Chondrocyte (in vitro differentiated cells): ENCODE measurements at places on chromosomes 7 and 10.
A peak's percentile ranks its signal among the peaks of the same experiment; 100 is the strongest.

- peaks cover 3% of the 10 kb centered on the region for H3K27me3 ChIP-seq
- H3K4me1 ChIP-seq = peaks cover 13% of the 10 kb centered on the region
- DNase-seq = no peak
- H3K36me3 ChIP-seq = no peaks in the 10 kb centered on the region
Measured at GRCh38 chr7:1176891-1177373, 16.9 kb upstream of the ZFAND2A start.

GRCh38 chr10:133226251-133226808 is 3.7 kb upstream of the UTF1 start:
- DNase-seq = no peak
- H3K4me1 ChIP-seq = peaks cover 15% of the 10 kb centered on the region
- H3K27ac ChIP-seq = no peak overlapping the region
- peaks cover 44% of the 10 kb centered on the region for H3K27me3 ChIP-seq
- no peaks in the 10 kb centered on the region for H3K36me3 ChIP-seq

DNA sequence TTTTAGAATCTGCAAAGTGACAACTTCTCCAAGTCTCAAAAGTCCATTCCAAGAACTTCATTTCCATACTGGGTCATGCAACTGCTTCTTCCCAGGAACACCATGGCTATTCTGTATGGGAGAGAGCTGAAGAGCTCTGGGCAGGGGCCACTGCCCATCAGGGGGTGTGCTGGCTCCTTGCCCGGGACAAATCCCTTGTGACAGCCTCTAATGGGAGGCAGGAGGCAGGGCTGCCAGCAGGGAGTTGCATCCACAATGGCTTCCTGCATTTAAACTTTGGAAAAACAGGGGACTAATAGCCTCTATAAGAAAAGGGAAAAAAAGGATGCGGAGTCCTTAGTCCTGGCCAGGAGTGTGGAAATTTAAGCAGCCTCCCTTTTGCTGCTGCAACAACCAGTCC is 18.4 kb upstream of the FRMD4A start:
- H3K27ac ChIP-seq = no peak overlapping the region
- no peaks in the 10 kb centered on the region for H3K36me3 ChIP-seq
- no peaks in the 10 kb centered on the region for H3K27me3 ChIP-seq
- DNase-seq = no peak
- no peak overlapping the region for H3K4me3 ChIP-seq
- peaks cover 16% of the 10 kb centered on the region for H3K4me1 ChIP-seq

GRCh38 chr7:46557295-46557711 is 636.2 kb upstream of the IGFBP3 start:
- H3K4me1 ChIP-seq = peaks cover 10% of the 10 kb centered on the region
- H3K4me3 ChIP-seq = no peak overlapping the region
- H3K27ac ChIP-seq = no peak overlapping the region
- H3K36me3 ChIP-seq = no peaks in the 10 kb centered on the region

DNA sequence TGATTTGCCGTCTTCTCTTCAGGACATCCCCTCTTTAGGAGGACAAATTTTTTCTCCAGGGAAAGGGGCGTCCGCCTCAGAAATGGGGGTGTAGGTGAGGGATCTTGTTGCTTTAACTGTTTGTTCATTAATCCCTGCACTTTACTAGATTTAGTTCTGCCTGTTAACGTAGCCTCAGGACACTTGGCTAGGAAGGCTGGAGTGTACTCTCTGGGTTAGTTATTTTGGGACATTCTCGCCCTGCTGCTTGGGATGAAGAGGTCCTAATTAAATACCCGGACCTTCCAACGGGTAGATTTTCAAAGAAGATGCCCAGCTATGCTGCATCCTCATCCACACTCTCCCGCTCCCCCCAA is 552 bp upstream of the ZNF365 start:
- DNase-seq = no peak
- H3K4me3 ChIP-seq = peak overlapping the region; percentile 83
- peak overlapping the region; percentile 71 for H3K27ac ChIP-seq
- H3K36me3 ChIP-seq = peaks cover 3% of the 10 kb centered on the region
- no peaks in the 10 kb centered on the region for H3K27me3 ChIP-seq
- peaks cover 26% of the 10 kb centered on the region for H3K4me1 ChIP-seq

- no peaks in the 10 kb centered on the region for H3K27me3 ChIP-seq
- peaks cover 84% of the 10 kb centered on the region for H3K4me1 ChIP-seq
Measured at GRCh38 chr10:125035588-125036295, 93.8 kb downstream of the ZRANB1 start.

- H3K36me3 ChIP-seq = no peaks in the 10 kb centered on the region
- H3K4me1 ChIP-seq = peaks cover 51% of the 10 kb centered on the region
- H3K27ac ChIP-seq = no peak overlapping the region
- DNase-seq = no peak
- H3K27me3 ChIP-seq = no peaks in the 10 kb centered on the region
Measured at GRCh38 chr7:44096326-44096881, 7.7 kb upstream of the AEBP1 start.

DNA sequence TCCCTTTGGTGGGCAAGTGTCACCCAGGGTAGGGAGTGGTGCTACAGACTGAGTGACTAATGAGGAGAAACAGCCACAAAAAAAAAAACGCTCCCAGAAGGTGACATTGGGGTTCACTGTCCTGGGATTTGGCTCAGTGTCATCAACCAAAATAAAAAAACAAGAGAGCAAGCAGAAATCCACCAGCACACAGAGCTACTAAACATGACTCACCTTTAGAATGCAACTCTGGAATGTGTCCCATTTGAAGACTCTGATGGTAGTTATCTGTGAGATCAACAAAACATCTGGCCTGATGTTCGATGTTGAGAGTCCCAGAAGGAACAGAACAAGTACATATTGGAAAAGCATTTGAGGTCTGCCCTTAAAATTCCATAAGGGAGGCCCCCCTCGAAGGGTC is 200.3 kb upstream of the LYZL2 start:
- no peak overlapping the region for H3K4me3 ChIP-seq
- no peaks in the 10 kb centered on the region for H3K36me3 ChIP-seq
- no peak for DNase-seq
- H3K27ac ChIP-seq = no peak overlapping the region

DNA sequence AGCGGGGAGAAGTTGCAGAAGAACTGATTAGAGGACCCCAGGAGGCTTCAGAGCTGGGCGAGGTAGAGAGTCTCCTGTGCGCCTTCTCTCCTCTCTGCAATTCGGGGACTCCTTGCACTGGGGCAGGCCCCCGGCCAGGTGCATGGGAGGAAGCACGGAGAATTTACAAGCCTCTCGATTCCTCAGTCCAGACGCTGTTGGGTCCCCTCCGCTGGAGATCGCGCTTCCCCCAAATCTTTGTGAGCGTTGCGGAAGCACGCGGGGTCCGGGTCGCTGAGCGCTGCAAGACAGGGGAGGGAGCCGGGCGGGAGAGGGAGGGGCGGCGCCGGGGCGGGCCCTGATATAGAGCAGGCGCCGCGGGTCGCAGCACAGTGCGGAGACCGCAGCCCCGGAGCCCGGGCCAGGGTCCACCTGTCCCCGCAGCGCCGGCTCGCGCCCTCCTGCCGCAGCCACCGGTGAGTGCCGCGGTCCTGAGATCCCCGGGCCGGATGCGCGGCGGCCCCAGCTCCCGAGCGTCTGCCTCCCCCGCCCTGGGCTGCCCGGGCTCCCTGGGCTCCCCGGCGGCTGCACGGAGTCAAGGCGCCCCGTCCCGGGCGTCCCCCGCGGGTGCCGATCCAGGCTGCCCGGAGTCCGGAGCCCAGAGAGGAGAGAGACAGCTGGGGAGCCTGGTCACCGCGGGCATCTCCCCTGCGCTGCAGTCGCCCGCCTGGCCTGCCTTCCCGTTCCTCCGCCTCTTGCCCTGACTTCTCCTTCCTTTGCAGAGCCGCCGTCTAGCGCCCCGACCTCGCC is at the start of gene PLAU:
Gene PLAU (plus strand): TSS at position 369 of the 789 bp plus-strand sequence. CDS start 424 bp downstream, outside the sequence.
- DNase-seq = peak; percentile 89
- H3K27me3 ChIP-seq = no peaks in the 10 kb centered on the region
- H3K4me1 ChIP-seq = peaks cover 94% of the 10 kb centered on the region
- peaks cover 26% of the 10 kb centered on the region for H3K36me3 ChIP-seq
- H3K4me3 ChIP-seq = peak within 1 kb of the TSS; percentile 96
- H3K27ac ChIP-seq = peak within 1 kb of the TSS; percentile 77

DNA sequence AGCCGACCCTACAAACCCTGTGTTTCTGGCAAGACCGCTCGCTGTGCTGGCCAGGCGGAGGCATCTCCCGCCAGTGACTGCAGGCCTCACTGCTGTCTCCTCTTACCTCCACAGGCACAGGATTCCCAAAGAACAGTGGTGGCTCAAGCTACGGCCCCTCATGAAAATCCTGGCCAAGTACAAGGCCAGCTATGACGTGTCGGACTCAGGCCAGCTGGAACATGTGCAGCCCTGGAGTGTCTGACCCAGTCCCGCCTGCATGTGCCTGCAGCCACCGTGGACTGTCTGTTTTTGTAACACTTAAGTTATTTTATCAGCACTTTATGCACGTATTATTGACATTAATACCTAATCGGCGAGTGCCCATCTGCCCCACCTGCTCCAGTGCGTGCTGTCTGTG is 36.2 kb downstream of the PITRM1 start:
- DNase-seq = no peak
- H3K27ac ChIP-seq = no peak overlapping the region
- H3K4me3 ChIP-seq = no peak overlapping the region
- H3K27me3 ChIP-seq = no peaks in the 10 kb centered on the region

DNA sequence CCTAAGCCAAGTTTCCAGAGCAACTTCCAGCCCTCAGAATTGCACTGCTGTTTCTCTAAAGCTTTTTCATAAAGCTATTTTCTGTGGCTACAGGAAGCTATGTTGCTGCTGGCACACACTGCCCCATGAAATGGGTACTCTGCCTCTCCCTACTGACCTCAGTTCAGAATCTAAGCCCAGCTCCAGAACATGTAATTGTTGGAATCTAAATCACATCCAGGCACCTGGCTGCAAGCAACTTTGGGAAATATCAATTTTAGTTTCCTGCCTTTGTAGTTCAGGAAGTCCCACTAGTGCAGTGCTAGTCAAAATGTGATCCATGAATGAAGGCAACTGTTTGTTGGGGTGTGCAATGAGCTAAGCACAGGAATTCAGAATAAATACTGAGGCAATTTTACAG is 226.2 kb downstream of the THSD7A start:
- no peak overlapping the region for H3K27ac ChIP-seq
- H3K4me3 ChIP-seq = no peak overlapping the region
- no peak for DNase-seq

DNA sequence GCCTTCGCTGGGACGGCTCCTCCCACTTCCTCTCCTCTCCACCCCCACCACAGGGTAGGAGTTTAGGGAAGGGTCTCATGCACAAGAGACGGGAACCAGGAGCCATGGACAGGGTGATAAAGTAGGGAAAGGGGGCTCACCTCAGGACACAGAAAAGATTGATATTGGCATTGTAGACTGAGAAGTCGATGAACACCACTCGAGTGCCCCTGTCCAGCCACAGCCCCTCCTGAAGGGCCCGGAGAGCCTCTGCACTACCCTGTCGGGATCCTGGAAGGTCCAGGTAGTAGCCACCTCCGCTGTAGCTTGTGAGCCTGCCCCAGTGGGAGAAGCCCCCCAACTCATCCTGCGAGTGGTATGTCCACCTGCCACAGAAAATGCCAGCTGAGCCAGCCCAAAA is 10.8 kb upstream of the BLOC1S2 start:
- no peak overlapping the region for H3K4me3 ChIP-seq
- peaks cover 4% of the 10 kb centered on the region for H3K36me3 ChIP-seq
- no peak overlapping the region for H3K27ac ChIP-seq
- DNase-seq = no peak

- no peaks in the 10 kb centered on the region for H3K27me3 ChIP-seq
- H3K27ac ChIP-seq = no peak overlapping the region
- H3K4me3 ChIP-seq = no peak overlapping the region
- peaks cover 9% of the 10 kb centered on the region for H3K36me3 ChIP-seq
Measured at GRCh38 chr7:99083733-99084132, 60.2 kb downstream of the SMURF1 start.

- H3K27me3 ChIP-seq = no peaks in the 10 kb centered on the region
- peaks cover 7% of the 10 kb centered on the region for H3K4me1 ChIP-seq
- H3K36me3 ChIP-seq = no peaks in the 10 kb centered on the region
- peak overlapping the region; percentile 80 for H3K27ac ChIP-seq
Measured at GRCh38 chr7:106598663-106599342, 62.2 kb downstream of the CCDC71L start.

DNA sequence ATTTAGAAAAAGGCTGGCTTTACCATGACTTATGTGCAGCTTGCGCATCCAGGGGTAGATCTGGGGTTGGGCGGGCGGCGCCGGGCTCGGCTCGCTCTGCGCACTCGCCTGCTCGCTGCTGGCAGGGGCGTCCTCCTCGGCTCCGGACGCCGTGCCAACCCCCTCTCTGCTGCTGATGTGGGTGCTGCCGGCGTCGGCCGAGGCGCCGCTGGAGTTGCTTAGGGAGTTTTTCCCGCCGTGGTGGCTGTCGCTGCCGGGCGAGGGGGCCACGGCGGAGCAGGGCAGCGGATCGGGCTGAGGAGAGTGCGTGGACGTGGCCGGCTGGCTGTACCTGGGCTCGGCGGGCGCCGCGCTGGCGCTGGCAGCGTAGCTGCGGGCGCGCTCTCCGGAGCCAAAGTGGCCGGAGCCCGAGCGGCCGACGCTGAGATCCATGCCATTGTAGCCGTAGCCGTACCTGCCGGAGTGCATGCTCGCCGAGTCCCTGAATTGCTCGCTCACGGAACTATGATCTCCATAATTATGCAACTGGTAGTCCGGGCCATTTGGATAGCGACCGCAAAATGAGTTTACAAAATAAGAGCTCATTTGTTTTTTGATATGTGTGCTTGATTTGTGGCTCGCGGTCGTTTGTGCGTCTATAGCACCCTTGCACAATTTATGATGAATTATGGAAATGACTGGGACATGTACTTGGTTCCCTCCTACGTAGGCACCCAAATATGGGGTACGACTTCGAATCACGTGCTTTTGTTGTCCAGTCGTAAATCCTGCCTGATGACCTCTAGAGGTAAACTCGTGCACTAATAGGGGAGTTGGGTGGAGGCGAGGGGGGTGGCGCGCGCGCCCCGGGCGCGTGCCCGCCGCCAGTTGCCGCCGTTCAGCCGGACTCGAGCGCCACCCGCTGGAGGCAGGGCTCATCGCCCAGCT is at the start of gene HOXA5:
Gene HOXA5 (minus strand): TSS at position 659 of the 927 bp plus-strand sequence. CDS start 74 bp downstream, at position 585.
- no peak within 1 kb of the TSS for H3K27ac ChIP-seq
- H3K4me3 ChIP-seq = peak within 1 kb of the TSS; percentile 51
- peaks cover 12% of the 10 kb centered on the region for H3K4me1 ChIP-seq
- H3K27me3 ChIP-seq = peaks cover 84% of the 10 kb centered on the region
- peaks cover 3% of the 10 kb centered on the region for H3K36me3 ChIP-seq

DNA sequence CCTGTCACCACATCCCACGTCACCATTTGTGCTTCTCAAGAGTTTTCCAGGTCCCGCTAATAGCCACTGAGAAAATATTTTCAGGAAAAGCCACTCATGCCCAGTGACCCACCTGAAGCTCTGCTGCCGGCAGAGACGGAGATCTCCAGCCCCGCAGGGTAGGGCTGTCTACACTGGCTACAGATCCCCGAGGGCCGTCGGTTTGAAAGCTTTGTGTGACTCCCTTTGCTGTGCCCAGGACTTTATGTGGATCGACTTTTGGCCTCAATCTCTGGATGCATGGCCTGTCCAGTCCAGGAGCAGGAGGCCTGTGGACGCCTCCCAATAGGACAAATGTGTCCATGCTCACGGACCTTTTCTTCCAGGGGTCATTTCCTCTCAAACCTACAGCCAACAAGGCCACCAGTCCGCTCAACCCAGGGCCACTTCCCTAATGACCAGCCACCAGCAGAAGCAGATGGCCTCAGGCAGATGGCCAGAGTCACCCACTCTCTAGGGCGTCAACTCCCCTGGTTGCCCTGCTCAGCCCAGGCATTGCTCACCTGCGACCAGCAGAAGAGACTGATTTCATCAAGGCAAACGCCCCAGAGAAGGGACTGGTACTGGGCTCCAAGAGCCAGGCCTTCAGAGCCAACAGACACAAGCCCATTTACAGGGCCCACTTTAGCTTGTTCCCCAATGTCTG is 76.4 kb downstream of the OAT start:
- no peak for DNase-seq
- H3K36me3 ChIP-seq = peaks cover 3% of the 10 kb centered on the region
- no peaks in the 10 kb centered on the region for H3K27me3 ChIP-seq
- H3K4me1 ChIP-seq = peaks cover 36% of the 10 kb centered on the region
- no peak overlapping the region for H3K27ac ChIP-seq
